Prostate gland (tissue), 2 donors: ENCODE measurements at places on chromosomes 6 and 20. TPM values are rescaled to one million over a fixed set of nuclear protein-coding genes. Genes with fewer than 3 reads are reported as not detected.

DNA sequence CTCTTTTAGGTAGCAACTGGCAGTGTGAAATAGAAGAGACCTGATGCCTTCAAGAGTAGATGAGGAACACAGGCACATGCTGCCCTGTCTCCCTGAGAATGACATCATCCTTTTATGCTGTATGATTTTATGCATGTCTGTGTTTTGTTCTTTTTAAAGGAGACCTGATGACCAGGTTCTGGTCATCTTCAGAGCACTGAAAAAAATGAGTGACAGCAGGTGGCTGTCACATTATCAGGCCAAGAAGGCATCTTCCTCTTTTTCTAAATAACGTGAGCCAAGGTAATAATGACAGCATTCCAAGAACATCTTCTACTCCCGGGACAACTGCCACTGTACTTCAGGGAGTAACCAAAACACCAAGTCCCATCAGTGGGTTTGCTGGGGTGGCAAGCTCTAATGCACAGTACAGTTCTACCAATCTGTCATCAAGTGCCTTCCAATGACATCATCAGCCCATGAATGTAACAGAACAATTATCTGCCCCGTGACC lies 28.9 kb downstream of the CNKSR3 start:
- no peak overlapping the region for H3K27ac ChIP-seq
- no peaks in the 10 kb centered on the region for H3K4me1 ChIP-seq
- H3K27me3 ChIP-seq, result no peaks in the 10 kb centered on the region
- H3K36me3 ChIP-seq, result no peaks in the 10 kb centered on the region

SLC18B1 gene
- 5.4 TPM for total RNA-seq

GRCh38 chr6:90811596-90812226 lies 224.8 kb upstream of the MAP3K7 start:
- H3K4me1 ChIP-seq, result no peaks in the 10 kb centered on the region
- no peak for DNase-seq
- H3K4me3 ChIP-seq, result no peak overlapping the region
- H3K27me3 ChIP-seq, result no peaks in the 10 kb centered on the region

DNA sequence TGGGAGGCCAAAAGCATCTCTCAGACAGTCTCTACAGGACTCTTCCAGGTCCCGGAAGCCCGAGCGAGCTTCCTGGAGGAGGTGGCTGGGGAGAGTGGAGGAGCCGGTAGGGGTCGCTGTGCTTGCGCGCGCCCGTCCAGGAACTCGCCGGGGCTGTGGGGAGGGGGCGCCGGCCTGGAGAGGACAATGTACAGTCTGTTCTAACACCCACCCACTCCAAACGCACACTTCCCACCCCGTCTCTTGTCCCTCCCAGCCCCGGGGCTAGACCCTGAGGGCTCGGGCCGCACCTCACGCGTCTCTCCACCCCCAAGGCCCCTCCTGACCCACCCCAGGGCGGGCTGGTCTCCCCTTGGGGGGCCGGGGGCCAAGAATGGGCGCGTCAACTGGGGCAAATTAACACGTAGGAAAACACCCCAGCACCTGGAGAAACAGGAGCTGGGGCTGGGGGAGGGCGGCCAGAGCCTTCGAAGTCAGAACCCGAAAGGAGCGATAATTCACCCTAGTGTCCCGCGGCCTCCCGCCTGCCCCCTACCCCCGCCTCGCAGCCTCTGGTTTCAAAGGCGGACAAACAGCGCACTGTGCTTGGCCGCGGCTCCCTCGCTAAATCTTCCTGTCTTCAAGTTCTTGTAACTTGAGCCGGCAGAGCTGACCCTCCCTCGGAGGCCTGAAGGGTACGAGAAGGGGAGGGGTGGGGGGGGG lies 103.2 kb upstream of the FOXP4 start:
- H3K27me3 ChIP-seq, result no peaks in the 10 kb centered on the region
- H3K27ac ChIP-seq, result peak overlapping the region; percentile 39
- DNase-seq, result peak; percentile 39

DNA sequence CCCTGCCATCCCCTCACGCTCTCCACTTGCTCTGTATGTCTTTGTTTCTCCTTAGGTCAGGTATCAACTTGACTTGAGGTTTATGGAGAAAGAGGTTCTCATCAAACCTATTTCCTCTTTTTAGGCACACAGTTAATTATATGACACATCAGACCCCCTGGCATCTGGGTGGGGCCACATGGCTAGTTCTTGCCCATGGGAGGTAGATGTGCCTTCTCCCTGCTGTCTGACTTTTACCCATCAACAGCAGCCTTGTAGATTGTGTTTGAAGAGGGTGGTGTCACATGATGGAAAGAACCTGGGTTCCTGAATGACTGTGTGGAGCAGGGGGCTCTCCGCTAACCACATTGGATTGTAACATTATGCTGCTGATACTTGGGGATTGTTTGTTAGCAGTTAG lies 7.2 kb upstream of the UQCC2 start:
- H3K27me3 ChIP-seq, result no peaks in the 10 kb centered on the region
- H3K36me3 ChIP-seq, result no peaks in the 10 kb centered on the region
- no peak overlapping the region for H3K4me3 ChIP-seq
- H3K4me1 ChIP-seq, result peaks cover 19% of the 10 kb centered on the region
- peak overlapping the region; percentile 69 for H3K27ac ChIP-seq

- H3K27ac ChIP-seq, result no peak overlapping the region
- H3K36me3 ChIP-seq, result no peaks in the 10 kb centered on the region
- H3K27me3 ChIP-seq, result no peaks in the 10 kb centered on the region
- no peak for DNase-seq
Measured at GRCh38 chr6:2547355-2547754, 203.4 kb downstream of the MYLK4 start.

DNA sequence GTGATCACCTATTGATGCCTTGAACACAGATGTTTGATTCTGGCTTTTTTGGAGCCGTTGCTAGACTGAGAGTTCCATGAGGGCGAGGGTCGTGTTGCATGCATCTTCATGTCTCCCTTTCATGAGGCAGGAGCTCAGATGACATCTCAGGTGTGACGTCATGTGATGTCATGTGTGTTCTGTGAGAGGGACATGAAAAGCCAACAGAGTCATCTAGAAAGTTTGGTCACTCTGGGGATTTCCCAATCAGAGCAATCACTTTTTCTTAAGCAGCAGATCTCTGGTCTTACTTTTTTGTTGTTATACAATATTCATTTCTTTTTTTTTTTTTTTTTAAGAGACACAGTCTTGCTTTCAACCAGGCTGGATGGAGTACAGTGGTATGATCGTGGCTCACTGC lies 411.8 kb downstream of the PREX1 start:
- DNase-seq, result no peak
- no peak overlapping the region for H3K4me3 ChIP-seq
- no peaks in the 10 kb centered on the region for H3K36me3 ChIP-seq
- H3K27me3 ChIP-seq, result peaks cover 4% of the 10 kb centered on the region

MDFI gene
- 77.9 TPM for total RNA-seq

PCSK2 gene
- total RNA-seq, result 2.7 TPM

DNA sequence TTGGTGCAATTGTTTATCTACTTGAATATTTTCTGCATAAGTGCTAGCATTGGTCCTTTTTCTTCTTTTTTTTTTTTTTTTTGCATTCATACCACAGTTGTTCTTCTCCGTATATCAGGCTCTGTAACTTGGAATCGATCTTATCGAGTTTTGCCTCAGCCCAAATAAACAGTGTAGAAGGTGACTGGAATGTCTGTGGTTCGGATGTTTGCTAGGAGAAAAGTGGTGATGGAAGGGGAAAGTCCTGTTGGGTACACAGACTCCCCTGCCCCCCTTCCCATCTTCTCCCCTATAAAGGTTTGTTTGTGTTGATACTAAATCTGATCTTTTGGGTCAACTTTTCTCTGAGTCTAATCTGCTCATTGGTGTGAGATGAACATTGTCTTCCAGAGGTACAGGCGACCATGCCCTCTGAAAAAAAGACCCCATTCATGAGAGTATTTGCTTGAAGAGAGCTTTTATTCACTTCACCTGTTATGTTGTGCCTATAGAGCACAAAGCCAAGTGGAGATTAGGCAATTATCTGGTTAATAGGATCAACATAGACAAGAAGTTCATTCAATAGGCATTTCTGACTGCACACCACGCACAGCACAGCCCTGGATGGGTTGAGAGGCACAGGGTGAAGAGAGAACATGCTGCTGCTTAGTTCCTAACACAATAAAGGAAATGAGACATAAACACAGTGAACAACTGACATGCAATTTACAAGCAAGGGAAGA lies 620.0 kb downstream of the PKHD1 start:
- H3K4me1 ChIP-seq, result no peaks in the 10 kb centered on the region
- no peak for DNase-seq
- no peak overlapping the region for H3K27ac ChIP-seq
- no peaks in the 10 kb centered on the region for H3K27me3 ChIP-seq

DNA sequence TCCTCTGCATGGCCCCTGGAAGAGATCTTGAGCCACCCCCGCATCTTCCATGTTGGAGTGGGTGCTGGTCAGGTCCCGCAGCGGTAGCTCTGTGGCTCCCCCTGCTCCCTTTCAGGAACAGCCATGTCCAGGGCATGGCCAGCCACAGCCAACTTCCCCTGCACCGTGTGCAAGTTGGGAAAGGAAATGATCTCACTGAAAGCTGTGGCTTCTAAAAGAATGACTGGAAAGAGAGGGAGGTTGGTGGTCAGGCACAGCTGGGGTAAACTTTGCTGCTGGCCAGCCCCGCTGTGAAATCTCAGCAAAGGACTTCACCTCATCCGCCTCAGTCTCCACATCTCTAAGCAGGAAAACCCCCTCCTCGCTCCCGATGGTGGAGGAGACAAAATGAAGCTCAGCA lies 153.6 kb upstream of the CST7 start:
- no peak overlapping the region for H3K4me3 ChIP-seq
- no peak for DNase-seq
- H3K36me3 ChIP-seq, result no peaks in the 10 kb centered on the region
- no peak overlapping the region for H3K27ac ChIP-seq
- no peaks in the 10 kb centered on the region for H3K4me1 ChIP-seq

SIRPD gene
- not detected for total RNA-seq

GRCh38 chr6:2441601-2442475 lies 196.4 kb upstream of the GMDS start:
- no peaks in the 10 kb centered on the region for H3K27me3 ChIP-seq
- H3K27ac ChIP-seq, result no peak overlapping the region
- H3K36me3 ChIP-seq, result no peaks in the 10 kb centered on the region
- H3K4me3 ChIP-seq, result no peak overlapping the region
- no peak for DNase-seq
- no peaks in the 10 kb centered on the region for H3K4me1 ChIP-seq

GJA10 gene
- not detected for total RNA-seq

DNA sequence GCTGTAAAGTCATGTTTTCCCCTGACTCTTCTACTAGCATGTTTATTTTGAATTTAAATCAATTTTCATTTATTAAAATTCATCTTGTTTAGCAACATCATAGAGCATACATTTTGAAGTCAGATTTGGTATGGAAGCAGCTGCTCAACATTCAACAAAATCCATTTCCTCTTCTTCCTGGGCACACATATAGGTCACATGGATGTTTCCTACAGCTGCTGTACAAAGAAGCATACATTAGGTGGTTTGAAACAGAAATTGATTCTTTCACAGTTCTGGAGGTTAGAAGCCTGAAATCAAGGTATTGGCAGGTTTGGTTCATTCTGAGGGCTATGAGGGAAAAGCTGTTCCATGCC lies 495.2 kb downstream of the RFPL4B start:
- H3K27ac ChIP-seq, result no peak overlapping the region
- no peaks in the 10 kb centered on the region for H3K27me3 ChIP-seq
- no peaks in the 10 kb centered on the region for H3K36me3 ChIP-seq
- H3K4me3 ChIP-seq, result no peak overlapping the region
- no peak for DNase-seq
- H3K4me1 ChIP-seq, result no peaks in the 10 kb centered on the region

HLA-DRB1 gene
- total RNA-seq, result 14.7 TPM
